Thyroid gland (tissue), 4 donors: ENCODE measurements at places on chromosomes 5 and 9.

- no peaks in the 10 kb centered on the region for H3K27me3 ChIP-seq
- no peaks in the 10 kb centered on the region for H3K4me1 ChIP-seq
- no peak overlapping the region for H3K4me3 ChIP-seq
- no peaks in the 10 kb centered on the region for H3K36me3 ChIP-seq
- no peak for DNase-seq
Observed at GRCh38 chr5:60161340-60161934, 267.9 kb upstream of the PDE4D start.

GRCh38 chr9:6961845-6962522 is 204.2 kb downstream of the KDM4C start:
- no peak overlapping the region for H3K27ac ChIP-seq
- no peaks in the 10 kb centered on the region for H3K4me1 ChIP-seq
- no peaks in the 10 kb centered on the region for H3K27me3 ChIP-seq
- DNase-seq, result no peak
- no peak overlapping the region for H3K4me3 ChIP-seq
- H3K36me3 ChIP-seq, result no peaks in the 10 kb centered on the region

DNA sequence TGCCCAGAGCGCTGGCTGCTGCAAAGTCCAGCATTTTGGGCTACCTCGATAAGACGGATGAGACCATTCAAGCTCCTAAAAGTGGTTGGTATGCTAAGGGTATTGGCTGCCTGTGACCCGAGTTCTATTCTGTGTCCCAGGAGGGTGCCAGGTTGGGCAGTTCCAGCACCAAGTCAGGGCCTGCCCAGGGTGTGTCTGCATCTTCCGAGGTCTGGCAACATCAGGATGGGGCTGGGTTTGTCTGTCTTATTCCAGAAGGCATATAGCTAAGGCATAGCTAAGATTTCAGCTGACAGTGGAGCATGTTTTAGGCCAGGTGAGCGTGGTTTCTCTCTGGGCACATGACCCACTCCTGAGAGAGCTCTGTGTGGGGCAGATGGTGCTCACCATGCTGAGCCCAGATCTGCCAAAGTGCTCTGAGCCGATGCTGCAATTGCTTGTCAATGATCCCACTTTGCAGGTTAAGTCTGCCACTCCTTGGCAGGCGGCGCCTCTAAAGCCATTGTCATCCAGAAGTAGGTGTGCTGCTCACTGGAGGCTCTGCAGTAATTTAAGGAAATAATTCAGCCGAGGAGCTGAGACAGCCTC is 7.8 kb downstream of the SLC9A3 start:
- H3K27me3 ChIP-seq, result no peaks in the 10 kb centered on the region
- no peaks in the 10 kb centered on the region for H3K4me1 ChIP-seq
- H3K27ac ChIP-seq, result no peak overlapping the region

- peaks cover 55% of the 10 kb centered on the region for H3K4me1 ChIP-seq
- peaks cover 54% of the 10 kb centered on the region for H3K36me3 ChIP-seq
- no peak overlapping the region for H3K4me3 ChIP-seq
Observed at GRCh38 chr9:121318631-121319382, 50.8 kb downstream of the GSN start.
